Esophagus squamous epithelium (tissue), 5 donors: ENCODE measurements at places on chromosomes 7 and 10.

GRCh38 chr10:119653209-119653608, 2.0 kb downstream of the BAG3 start:
- DNase-seq, result no peak

DNA sequence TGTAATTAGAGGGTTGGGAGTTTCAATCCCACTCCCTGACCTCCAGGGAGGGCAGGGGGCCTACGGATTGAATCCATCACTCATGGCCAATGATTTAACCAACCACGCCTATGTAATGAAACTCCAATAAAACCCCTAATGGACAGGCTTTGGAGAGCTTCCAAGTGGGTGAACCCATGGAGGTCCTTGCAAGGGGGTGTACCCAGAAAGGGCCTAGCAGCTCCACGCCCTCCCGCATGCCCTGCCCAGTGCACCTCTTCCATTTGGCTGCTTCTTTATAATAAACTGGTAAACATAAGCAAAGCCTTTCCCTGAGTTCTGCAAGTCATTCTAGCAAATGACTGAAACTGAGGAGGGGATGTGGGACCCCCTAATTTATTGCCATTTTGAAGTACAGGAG, 280.1 kb downstream of the FRMD4A start:
- DNase-seq, result no peak

DNA sequence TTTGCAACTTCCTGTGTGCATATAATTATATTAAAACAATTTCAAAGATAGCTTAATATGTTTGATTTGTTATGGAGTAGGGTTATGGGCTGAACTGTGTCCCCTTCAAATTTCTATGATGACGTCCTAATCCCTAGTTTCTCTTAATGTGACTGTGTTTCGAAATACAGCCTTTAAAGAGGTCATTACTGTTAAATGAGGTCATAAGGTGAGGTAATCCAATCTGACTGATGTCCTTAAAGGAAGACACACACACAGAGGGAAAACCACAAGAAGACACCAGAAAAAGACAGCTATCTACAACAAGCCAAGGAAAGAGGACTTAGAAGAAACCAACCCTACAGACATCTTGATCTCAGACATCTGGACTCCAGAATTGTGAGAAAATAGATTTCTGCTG, 407.4 kb downstream of the MAGI2 start:
- no peak for DNase-seq

- no peak for DNase-seq
Observed at GRCh38 chr7:28922624-28923331, 35.4 kb downstream of the TRIL start.

DNA sequence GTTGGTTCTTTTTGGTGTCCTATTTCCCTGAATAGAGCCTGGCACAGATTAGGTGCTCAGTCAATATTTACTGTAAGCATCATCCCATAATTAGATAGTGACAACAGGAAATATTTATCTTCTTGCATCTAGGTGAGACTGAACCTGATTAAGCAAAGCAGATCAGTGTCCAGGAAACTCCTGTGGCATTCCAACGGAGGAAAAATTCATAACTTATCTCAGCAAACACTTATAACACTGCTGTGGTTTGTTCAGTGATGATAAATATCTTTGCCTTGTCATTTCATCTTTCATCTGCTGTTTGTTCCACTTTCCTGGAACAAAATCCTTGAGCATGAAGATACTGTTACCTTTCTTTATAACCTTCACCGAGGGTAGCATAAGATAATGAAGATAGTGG, 1160.3 kb upstream of the AUTS2 start:
- DNase-seq, result no peak
